Stimulated activated CD8-positive, alpha-beta memory T cell treated with anti-CD3 and anti-CD28 coated beads, Interleukin-7, amount 100 ng/mL, for 24 hours (primary cell): ENCODE measurements at places on chromosomes 6 and 20.
A peak's percentile ranks its signal among the peaks of the same experiment; 100 is the strongest.

DNA sequence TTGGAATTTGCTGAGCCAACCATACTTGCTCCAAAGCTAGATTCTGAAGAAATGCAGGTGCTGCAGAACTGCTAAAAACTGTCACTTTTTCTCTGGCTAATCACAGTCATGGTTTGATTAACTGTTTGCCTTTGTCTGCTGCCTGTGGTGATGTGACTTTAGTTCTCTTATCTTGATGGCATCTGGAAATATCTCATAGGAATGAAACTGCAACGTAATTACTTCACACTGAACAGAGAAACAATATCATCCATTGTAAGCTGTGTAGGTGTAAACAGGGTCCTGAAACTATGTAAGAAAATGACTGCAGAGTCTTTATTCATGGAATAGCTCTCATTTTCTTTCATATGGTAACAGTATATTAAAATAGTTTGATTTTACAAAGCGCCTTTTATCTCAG lies 721.9 kb upstream of the HS3ST5 start:
- DNase-seq, result no peak

DNA sequence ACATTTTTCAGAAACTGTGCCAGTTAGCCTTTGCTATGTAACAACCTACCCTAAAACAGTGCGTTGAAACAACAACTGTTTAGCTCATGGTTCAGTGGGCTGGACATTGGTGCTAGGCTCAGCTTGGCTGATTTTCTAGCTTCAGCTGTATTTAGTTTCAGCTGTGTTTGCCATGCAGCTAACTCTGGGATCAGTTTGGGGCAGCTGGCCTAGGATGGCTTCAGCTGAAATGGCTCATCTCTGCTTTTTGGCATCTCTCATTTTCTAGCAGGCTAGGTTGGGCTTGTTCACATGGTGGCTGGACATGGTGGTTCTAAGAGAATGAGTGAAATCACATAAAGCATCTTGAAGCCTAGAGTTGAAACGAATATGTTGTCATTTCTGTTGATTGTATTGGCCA lies 464.2 kb downstream of the QKI start:
- no peak for DNase-seq

- DNase-seq, result no peak
Measured at GRCh38 chr20:46652699-46653098, 1.4 kb upstream of the SLC13A3 start.

- DNase-seq, result no peak
Measured at GRCh38 chr6:42239736-42240375, 22.2 kb upstream of the MRPS10 start.

DNA sequence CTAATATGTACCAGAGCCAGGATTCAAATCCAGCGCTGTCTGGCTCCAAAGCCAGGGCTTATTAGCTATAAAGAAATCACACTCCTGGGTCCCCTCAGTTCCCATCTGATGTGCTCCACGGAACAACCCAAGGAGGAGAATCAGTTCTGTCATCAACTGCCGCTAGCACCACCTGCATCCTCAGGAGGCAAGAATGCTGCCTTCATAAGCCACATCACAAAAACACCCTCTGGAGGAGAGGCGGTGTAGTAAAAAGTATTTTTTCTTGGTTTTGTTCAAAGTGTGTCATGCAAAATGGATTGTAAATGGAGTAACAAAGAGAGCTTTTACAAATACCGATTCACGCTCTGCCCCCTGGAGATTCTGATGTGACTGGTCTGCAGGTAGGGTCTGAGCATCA lies 57.1 kb downstream of the TNFRSF21 start:
- DNase-seq, result no peak

- DNase-seq, result no peak
Measured at GRCh38 chr6:90264561-90264960, 32.1 kb downstream of the BACH2 start.

DNA sequence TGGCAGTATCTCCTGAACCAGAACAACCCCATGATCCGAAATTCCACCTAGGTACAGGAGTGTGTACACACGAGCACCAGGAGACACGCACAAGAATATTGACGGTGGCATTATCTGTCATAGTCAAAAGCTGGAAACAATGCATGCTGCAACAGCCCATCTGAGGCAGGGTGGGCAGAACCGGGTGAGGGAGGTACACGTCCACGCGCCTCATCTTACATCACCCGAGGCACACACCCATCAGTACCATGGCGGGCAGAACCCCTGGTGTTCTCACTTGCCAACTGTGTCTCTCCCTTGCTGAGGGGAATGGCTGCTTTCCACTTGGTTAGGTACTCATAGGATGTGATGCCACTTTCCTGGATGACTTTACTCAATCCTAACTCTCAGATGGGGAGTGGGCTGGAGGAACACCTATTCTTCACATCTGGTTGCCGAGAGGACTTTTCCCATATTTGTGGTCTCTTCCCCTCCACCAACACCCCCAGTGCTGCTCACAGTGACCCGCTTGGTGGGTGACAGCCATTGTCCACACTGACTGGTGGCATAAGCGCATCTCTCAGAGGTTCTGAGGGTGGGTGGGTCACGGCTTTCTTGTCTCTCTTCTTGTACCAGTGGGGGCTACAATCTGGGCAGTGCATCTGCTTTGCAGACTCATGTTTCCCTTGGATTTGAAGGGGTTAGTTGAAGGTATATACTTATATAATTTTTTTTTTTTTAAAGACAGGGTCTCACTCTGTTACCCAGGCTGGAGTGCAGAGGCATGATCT lies 13.5 kb downstream of the PPP1R3G start:
- DNase-seq, result no peak

GRCh38 chr6:159149641-159150040 lies 19.6 kb upstream of the FNDC1 start:
- DNase-seq, result no peak

- DNase-seq, result no peak
Measured at GRCh38 chr20:39855799-39856198, 833.2 kb downstream of the MAFB start.

DNA sequence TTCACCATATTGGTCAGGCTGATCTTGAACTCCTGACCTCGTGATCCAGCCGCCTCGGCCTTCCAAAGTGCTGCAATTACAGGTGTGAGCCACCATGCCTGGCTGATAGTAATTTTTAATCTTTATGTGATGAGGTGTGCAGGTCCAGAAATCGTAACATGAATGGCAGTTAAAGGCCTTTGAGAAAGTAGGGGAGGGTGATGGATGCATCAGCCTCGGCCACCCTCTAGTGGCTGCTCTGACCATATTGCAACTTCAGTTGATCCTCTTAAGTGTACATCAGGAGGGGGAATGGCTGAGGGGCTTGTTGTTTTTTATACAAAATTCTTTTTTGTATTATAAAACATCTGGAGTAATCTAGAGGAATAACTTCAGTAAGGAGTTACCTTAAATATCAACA lies 193.0 kb downstream of the ZFAND3 start:
- no peak for DNase-seq

- DNase-seq, result no peak
Measured at GRCh38 chr6:47133230-47134000, 91.3 kb upstream of the ADGRF1 start.

DNA sequence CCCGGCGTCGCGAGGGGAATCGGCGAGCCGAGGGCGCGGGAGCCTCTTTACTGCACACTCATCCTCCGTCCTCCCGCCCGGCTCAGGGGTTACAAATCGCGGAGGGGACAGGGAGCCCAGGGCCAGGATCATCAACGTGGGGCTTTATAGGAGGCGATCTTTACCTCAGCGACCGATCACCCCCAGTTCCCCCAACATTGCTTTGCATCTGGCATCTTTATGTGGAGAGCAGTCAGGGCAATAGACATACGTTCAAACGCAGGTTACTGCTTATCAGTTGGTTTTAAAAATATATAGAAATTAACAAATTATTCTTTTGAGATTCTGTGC lies 634 bp downstream of the HSF2 start:
- no peak for DNase-seq

- no peak for DNase-seq
Measured at GRCh38 chr20:14553774-14554534, 216.5 kb upstream of the FLRT3 start.

GRCh38 chr6:153947808-153948447 lies 91.1 kb upstream of the OPRM1 start:
- no peak for DNase-seq

- DNase-seq, result no peak
Measured at GRCh38 chr6:32906539-32906938, 34.3 kb downstream of the HLA-DMB start.

DNA sequence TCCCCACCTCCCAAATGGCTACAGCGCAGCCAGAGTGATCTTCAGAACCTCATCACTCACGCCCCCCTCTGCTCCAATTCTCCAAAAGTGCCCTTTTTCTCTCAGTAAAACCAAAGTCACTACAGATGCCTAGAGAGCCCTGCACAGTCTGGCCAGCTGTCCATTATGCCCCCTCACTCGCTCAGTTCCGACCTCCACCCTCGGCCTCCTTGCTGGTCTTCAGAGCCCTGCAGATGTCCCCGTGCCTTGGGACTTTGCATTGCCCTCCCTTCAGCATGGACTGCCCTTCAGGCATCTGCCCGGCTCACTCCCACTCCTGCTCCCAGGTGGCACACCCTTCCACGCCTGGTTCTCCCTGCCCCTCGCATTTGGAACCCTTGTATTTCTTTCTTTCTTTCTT lies 1.1 kb upstream of the RAET1E start:
- DNase-seq, result no peak

DNA sequence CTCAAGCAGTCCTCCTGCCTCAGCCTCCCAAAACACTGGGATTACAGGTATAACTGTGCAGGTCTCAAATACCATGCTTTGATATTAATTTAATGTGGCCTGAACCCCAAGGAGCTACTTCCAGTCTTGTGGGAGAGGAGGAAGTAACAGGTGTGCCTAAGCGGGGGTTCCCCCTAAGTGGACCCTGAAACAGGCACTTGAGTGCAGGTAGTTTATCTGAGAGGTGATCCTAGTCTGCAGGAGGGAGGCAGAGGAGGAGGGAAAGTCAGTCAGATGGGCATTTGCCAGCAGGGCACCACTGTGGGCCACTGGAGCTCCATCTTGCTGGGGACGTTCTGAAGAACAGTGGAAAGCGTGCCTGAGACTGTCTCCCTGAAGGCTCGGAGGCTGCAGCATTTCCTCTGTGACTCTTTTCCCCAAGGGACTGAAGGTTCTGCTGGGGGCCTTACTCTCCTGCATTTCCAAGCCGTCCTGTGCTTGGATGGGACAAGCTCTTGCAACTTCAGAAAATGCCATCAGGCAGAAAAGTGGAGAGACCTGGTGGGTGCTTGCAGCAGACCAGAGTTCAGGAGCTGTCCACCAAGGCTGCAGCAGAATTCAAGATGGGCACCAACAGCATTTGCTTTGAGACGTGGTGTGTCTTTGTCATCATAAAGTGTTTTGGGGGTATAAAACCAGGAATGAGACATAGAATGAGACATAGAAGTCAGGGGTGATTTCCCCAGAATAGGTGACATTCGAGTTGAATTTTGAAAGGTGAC lies 4.6 kb upstream of the DLGAP4 start:
- no peak for DNase-seq

DNA sequence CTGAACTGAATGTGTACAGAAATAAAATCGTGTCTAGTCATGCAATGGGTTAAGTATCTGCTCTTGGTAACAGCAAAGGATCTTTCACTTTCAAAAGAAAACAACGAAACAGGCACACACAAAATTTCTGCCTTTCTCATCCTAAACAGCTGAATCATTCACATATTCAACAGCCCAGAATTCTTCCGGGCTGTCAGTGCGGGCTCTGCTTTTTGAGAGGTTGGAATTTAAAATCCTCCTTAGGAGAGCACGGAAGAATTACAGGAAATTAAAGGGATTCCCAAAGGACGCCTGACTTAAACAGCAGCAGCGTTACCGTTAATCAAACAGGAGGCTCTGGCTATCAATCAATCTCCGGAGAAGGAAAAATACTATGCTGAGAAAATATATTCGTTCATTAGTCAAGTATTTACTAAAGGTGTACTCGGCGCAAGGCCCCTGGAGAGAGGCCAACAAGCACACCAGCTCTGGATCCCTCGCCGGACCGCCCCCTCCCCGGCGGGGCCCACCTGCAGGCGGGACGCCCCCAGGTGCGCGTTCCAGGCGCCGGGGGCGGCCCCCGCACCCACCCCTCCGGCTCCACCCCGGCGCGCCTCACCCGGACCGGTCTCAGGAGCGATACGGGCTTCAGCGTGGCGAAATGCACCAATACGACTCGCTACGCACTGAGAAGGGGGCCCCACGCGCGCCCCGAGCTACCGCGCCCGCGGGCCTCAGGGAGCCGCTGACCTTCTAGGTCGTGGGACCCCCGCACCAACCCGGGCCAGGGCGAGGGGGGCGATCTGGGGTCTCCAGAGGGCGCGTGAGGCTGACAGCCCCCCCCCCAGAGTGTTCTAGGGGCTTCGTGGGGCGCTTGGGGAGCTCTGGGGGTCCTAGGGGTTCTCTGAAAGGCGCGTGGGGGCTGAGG lies 1.0 kb downstream of the NAPB start:
- DNase-seq, result peak; percentile 8

- DNase-seq, result no peak
Measured at GRCh38 chr6:73156793-73157767, 68.2 kb downstream of the KHDC1L start.

DNA sequence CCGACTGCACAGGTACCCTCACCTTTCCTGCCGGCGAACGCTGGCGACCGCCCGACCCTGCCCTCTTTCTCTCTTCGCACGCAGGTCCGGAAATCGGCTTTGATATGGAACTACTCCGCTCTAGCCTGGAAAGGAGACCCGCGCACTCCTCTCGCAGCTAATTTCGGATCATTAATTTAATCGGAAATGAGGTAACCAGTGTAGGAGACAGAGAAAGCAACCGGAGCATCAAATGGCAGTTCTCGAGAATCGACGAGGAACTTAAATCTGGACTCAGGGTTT lies 949 bp upstream of the ATXN1 start:
- DNase-seq, result no peak

- no peak for DNase-seq
Measured at GRCh38 chr20:18808712-18809111, 4.9 kb upstream of the SCP2D1 start.

GRCh38 chr6:80674669-80675068 lies 568.2 kb downstream of the BCKDHB start:
- no peak for DNase-seq

DNA sequence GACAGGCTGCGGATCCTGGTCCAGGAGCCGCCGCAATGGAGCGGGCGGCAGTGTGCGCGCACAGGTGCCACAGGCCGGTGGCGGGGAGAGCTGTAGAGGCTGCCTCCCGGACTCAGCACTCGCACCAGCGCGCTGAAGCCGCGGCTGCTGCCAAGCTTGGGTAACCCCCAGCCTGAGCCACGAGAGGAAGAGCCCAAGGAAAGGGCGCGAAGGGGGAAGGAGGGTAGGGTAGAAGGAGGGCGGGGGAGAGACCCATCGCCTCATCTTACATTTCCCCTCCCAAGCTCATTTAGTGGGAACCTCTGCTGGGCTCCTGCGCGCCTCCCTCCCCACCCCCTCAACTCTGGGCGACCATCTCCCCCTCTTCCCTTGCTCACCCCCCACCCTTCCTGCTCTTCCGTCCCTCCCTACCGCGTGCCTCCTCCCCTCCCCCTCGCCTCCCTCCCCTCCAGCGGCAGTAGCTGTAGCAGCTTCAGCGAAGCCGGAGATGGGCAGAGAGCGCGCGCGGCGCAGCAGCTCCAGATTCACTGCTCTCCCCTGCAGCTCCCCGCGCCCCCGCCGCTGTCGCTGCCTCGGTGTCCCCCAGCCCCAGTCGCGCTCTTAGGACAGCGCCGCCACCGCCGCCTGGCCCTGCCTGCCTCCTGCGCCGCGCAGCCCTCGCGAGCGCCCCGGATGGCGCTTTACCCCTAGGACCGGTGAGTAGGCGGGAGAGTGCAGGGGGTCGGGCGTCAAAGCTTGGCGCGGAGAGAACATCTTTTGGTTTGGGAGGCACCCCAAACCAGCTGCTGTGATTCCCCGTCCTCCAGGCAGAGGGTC lies at the start of gene FUT9:
Gene FUT9 (plus strand): TSS at position 457 of the 816 bp plus-strand sequence. CDS start 187,182 bp downstream, outside the sequence.
- no peak for DNase-seq

- no peak for DNase-seq
Measured at GRCh38 chr6:166619912-166620311, 7.1 kb downstream of the RPS6KA2 start.
